Stimulated activated CD4-positive, alpha-beta T cell treated with anti-CD3 and anti-CD28 coated beads, Interleukin-12 subunit alpha, Interleukin-12 subunit beta, amount 100 ng/mL, for 4 hours (primary cell): ENCODE measurements at places on chromosomes 4 and X.

- no peak for DNase-seq
Observed at GRCh38 chrX:133214301-133214700, 3.9 kb downstream of the TFDP3 start.

DNA sequence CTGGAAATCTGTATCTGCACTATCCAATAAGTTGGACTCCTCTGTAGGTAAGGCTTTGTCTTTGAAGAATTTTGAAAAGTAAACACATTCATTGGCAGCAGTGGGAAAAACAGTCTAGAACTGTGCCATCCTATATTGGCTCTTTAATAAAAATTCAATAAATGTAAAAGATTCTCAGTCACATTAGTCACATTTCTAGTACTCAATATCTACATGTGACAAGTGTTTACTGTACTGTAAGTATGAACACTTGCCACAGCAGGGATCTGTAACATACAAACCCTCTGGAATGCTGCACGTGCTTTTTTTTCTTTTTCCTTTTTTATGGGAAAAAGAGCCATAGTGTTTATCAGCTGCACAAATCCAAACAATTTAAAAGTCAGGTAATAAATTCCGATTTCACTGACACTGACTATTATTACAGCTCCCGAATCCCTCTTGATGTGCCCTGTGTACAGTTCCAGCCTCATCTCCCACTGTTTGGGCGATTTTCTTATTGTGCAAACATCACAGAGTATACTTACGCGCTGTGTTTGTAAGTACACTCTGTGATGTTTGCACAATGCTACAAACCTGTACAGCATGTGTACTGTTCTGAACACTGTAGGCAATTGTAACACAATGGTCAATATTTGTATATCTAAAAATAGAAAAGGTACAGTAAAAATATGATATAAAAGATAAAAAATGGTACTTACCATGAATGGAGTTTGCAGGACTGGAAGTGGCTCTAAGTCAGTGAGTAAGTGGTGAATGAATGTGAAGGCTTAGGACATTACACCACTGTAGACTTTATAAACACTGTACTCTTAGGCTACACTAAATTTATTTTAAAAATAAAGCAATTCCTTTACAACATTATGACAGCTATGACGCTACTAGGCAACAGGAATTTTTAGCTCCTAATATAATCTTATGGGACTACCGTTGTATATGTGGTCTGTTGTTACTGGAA is 8.7 kb downstream of the PYURF start:
- DNase-seq, result no peak

DNA sequence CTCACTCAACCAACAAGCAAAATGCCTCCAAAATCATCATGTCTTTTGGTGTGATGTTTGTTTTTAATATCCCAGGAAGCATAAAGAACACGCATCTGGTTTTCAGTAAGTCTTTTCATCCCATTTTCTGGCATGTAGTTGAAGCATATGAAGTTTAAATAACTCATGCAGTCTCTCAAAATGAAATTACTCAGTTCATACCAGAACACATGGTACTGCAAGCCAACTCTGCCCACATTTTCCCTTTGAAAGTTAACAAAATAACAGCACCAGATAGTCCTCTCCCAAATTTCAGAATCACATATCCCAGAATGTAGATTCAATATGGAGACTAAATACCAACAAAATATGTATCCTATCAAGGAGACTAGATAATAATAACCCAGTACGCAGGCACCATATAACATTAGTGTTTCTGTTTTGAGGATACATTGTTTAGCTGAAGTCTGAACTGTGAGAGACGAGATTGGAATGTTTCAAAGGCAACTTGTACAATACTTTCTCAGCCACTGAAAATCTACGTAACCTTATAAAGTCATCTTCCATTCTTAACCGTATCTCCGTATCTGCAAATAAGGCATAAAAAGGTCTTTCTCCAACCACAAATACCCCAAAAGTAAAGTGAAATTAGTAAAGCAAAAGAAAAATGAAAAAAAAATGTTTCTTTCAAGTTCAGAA is 23.1 kb downstream of the CORIN start:
- DNase-seq, result no peak

DNA sequence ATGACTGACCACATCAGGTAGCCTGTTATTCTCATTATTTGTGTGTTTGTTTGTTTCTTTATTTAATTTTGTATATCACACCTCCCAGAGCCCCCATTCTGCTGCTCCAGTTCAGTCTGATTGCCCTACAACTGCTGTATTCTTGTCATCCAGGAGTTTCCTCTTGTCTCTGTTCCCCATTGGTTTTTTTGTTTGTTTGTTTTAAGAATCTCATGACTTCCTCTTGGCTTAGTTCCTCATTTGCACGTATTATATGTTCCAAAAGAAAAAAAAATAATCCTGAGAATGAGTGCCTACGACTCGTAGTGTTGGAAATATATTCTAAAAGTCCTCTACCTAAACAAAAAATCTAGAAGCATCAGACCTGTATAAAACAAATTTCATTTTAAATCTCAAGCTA is 142.3 kb upstream of the SLIT2 start:
- no peak for DNase-seq

DNA sequence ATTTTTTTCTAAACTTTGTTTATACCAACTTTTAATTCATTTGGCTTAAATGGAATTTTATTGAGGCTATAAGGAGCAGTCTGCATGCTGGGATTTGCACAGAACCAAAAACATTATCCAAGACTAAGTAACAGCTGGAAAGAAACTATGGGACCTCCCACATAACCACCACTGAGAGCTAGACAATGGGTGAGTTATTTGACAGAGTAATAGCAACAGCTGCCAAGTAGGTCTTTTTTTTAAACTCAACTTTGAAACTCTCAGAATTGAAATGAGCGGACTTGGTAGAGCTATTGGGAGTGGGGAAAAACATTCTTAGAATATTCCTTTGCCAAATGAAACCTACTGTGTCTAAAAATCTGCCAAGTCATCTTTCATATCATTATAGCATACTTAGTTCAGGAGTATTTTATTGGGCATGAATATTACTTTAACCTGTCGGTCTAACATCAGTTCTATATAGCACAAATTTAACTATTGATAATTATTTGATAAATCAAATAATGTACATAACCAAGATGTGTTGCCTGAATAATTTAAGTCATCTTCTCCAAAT is 1428.0 kb downstream of the PCDH7 start:
- no peak for DNase-seq

- no peak for DNase-seq
Observed at GRCh38 chrX:131828482-131828881, 194.6 kb upstream of the STK26 start.

DNA sequence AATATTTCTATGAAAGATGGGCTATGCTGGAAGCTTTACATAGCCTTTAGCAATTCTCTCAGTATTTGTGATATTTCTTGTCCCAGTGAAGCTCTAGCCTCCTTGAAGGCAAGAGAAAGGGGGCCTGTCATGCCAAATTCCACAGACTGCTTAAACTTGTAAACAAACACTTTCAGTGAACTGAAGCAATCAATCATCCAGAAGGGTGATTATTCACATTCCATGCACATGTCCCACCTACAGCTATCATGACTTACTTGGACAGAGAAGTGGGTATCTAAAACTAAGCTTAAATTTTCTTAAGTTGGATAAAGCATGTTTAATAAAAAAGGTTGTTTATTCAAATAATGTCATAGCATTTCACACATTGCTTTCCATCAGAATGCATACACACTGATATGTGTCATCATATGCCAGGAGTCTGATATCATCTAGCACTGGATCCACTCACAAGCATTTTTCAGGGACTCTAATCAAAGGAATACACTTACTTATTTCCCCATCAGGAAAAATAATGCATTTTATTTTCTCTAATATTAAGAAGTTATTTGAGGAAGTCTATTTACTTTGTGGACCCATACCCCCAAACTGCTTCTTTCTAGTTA is 1.2 kb upstream of the FSTL5 start:
- DNase-seq, result no peak

DNA sequence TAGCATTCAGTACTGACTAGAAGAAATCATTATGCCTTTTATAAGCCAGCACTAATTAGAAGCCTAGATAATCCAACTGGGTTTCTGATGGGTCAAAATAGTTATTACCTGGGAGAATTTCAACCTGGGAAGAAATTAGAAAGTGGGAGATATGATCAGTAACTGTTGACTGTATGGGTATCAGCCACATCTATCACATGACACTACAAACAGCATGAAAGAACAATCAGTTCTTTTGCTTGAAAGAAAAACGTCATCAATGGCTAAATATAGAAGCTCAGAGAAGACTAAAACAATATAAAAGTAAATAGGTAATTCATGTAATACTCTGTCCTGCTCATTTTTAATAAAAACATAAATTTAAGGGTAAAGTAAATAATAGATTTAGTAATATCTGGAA is 145.1 kb downstream of the CAMK2D start:
- no peak for DNase-seq

GRCh38 chr4:180059216-180059881 is 2183.9 kb upstream of the TENM3 start:
- no peak for DNase-seq

DNA sequence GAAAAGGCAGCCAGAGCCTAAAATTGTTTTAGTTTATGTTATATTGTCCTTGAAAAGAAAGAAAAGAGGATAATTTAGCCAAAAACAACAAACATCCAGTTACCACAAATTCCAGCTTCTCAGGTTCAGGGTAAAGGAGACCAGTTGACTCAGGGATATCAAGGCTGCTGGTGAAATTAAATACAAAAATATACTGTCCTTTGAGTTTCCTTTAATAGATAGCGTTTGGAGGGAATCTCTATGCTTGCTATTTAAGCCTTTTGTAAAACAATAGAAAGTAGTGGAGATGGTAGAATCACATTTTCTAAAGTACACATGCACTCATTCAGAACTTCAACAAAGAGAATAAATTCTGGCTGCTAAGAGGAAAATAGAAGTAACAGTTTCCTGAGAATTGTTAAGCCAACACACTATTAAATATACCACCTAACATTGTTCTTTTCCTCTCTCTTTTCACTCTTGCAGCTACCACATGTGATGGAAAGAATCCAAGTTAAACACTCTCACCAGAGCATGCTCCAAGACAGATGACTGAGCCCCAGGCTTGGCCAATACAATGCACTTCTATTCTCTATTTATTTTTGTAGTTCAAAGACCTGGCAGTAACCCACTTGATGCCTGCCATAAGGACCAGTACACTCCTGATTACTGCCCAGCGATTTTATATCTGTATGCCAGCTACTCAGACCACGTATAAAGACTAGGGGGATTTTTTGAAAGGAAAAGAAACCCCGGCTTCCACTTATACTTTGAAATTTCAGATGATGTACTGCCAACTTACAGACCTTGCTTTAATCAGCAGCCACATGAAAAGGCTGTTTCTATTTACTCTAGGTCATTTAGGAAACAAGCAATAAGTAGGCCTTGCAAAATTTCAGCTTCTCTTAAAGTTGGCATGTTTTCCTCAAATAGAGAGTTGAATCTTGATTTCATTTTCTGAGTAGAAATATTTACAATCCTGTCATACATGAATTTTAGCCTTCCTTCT is 756.9 kb downstream of the FAT4 start:
- no peak for DNase-seq

DNA sequence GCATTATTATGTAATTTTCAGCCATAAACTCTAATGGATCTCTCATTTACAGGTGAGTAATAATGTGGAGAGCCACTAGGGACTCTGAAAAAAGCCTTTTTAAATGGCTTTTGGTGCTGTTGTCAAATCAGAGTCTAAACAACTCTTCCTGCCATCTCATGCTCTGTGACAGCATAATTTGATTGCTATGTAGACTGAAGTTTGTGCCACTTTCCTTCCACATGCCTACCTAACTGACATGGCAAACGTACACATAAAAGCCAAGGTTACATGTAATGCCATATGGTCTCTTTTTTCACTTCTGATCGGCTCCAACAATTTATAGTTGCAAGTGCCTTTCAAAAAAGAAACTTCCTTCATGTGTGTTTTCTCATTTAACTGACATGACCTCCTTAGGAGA is 94.3 kb downstream of the SH2D1A start:
- DNase-seq, result no peak

- DNase-seq, result no peak
Observed at GRCh38 chrX:97524997-97525396, 641.3 kb downstream of the RPA4 start.

DNA sequence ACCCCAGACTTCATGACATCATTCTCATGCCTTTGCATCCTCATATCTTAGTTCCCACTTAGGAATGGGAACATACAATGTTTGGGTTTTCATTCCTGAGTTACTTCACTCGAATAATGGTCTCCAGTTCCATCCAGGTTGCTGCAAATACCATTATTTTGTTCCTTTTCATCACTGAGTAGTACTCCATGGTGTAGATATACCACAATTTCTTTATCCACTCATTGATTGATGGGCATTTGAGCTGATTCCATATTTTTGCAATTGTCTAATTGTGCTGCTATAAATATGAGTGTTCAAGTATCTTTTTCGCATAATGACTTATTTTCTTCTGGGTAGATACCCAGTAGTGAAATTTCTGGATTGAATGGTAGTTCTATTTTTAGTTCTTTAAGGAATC is 1026.8 kb downstream of the STPG2 start:
- no peak for DNase-seq

- no peak for DNase-seq
Observed at GRCh38 chr4:61783050-61783449, 582.9 kb downstream of the ADGRL3 start.

DNA sequence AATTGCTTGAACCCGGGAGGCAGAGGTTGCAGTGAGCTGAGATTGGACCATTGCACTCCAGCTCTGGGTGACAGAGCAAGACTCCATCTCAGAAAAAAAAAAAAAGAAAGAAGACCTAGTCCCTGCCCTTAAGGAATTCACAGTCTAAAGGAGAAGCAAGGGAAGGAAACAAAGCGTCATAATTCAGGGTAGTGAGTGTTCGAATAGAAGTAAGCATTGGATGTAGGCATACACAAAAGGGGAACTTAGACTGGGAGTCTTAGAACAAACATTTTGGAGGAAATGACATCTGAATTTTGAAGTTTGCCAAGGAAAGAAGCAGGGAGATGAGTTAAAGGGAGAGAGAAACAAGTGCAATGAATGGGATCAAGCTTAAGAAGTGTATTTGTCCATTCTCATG is 32.4 kb downstream of the PPM1K start:
- no peak for DNase-seq

- no peak for DNase-seq
Observed at GRCh38 chrX:38327775-38328081, 419 bp upstream of the RPGR start.

- DNase-seq, result no peak
Observed at GRCh38 chr4:7189475-7190277, 2.7 kb upstream of the SORCS2 start.

GRCh38 chrX:139194571-139195280 is 335.8 kb upstream of the F9 start:
- DNase-seq, result no peak

GRCh38 chrX:20499763-20500162 is 233.1 kb upstream of the RPS6KA3 start:
- DNase-seq, result no peak

- DNase-seq, result no peak
Observed at GRCh38 chr4:89140168-89140759, 28.9 kb downstream of the TIGD2 start.

- no peak for DNase-seq
Observed at GRCh38 chr4:116531870-116532269, 553.5 kb downstream of the TRAM1L1 start.

DNA sequence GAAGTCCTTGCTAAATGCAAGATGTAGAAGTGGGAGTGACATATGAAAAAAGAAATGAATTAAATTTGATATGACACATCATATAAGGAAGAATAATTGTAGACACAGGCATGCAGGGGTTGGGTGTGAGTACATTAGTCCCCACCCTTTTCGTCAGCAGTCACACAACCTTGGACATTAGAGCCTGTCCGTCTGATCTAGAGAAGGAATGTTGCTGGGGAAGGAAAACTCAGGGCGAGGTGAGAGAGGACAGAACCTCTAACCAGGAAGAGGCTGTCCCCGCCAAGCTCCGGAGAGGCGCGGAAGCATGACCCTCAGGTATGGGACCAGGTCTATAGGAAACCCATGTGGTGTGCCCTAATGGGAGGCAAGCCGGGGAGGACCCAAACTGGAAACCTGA is 102.1 kb downstream of the RELL1 start:
- DNase-seq, result no peak
